Adrenal gland (tissue), 19 donors: ENCODE measurements at places on chromosomes 13 and 19.
A peak's percentile ranks its signal among the peaks of the same experiment; 100 is the strongest.

DNA sequence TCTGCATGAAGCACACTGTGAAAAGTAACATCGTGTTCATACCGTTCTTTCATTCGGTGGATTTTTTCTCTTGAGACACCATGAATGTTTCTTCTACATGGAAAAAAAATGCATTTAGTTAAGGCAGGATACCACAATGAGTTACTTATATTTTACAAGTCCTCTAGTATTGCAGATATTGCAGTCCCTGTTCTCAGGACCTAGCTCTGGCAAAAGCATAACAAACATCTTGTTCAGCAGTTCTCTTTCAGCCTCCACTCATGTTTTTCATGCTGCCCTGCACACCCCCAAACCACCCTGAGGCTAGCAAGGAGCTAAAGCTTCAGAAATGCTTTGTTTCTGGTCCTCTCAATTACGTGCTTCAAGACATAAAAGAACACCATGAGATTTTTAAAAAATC, 24.8 kb downstream of the N4BP2L1 start:
- no peak for DNase-seq

DNA sequence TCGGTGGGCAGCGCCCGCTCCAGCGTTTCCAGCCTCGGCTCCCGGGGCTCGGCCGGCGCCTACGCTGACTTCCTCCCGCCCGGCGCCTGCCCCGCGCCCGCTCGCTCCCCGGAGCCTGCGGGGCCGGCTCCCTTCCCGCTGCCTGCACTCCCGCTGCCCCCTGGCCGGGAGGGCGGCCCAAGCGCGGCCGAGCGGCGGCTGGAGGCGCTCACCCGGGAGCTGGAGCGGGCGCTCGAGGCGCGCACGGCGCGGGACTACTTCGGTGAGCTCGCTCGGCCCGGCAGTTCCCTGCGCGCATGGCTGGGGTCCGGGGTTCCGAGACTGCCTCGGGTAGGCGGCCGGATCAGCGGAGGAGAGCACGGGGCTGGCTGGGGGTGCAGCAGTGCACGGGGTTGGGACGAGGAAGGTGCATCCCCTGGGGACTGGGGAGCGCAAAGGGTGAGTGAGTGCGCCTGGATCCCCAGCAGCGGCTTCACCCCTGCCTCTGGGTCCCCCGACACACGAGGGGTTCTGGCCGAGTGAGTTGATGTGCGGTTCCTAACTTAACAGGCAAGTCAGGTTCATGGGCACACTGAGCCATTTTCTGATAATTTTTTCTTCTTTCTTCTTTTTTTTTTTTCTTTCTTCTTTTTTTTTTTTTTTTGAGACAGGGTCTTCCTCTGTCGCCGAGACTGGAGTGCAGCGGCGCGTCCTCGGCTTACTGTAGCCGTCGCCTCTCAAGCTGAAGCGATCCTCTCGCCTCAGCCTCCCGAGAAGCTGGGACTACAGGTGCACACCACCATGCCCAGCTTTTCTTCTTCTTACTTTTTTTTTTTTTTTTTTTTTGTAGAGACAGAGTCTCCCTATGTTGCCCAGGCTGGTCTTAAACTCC, 1.1 kb downstream of the WTIP start:
- DNase-seq, result no peak

GRCh38 chr19:7928334-7928706, 2.4 kb upstream of the CTXN1 start:
- peak; percentile 70 for DNase-seq

DNA sequence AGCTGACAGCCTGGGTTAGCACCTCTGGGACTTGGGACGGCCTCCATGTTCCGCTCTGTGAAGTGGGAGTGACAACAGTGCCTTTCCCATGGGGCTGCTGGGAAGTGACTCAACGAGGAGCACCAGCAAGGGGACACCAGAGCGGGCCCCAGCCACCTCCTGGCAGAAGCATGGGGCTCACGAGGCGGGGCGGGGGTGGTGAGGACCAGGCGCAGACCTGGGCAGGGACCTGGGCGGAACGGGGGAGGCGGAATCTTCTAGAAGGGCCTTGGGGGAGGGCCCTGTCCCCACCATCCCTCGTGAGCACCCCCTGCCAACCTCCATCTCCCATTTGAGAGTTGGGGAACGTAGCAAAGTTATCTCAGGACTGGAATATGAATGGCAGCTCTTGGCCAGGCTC, 37.9 kb downstream of the KDM4B start:
- no peak for DNase-seq

- DNase-seq, result peak; percentile 14
These were observed 21.5 kb downstream of the EPN1 start for GRCh38 chr19:55696301-55697068.

DNA sequence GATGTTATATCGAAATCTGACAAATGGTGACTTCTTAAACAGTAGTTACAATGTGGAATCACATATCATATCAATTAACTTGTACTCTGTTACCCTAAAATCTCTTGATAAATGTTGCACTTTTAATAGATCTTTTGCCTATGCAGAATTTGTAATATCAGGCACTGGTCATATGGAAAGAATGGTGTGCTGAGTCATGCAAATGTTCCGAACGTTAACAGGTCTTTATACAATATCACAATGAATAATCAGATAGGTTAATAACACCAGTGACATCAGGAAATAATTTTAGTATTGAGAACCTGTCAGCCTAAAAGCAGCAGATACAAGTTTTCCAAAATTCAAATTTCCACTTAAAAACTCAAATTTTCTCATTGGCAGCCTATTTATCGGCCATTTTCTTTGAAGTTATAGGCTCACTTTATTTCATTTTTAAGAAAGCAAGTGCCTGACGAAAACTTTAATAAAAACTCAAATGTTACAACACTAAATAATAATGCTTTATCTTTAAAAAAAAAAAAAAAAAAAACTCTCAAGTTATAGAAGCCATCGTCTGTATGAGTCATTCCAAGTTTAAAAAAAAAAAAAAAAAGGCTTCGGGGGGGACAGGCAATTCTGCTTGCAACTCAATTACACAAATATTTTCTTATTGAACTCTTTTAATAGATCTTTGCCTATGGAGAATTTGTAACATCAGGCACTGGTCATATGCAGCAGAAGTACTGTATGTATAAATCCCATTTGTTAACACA, 180.9 kb downstream of the DIAPH3 start:
- no peak for DNase-seq

GRCh38 chr13:28493740-28494503, 1.0 kb downstream of the FLT1 start:
- DNase-seq, result no peak

DNA sequence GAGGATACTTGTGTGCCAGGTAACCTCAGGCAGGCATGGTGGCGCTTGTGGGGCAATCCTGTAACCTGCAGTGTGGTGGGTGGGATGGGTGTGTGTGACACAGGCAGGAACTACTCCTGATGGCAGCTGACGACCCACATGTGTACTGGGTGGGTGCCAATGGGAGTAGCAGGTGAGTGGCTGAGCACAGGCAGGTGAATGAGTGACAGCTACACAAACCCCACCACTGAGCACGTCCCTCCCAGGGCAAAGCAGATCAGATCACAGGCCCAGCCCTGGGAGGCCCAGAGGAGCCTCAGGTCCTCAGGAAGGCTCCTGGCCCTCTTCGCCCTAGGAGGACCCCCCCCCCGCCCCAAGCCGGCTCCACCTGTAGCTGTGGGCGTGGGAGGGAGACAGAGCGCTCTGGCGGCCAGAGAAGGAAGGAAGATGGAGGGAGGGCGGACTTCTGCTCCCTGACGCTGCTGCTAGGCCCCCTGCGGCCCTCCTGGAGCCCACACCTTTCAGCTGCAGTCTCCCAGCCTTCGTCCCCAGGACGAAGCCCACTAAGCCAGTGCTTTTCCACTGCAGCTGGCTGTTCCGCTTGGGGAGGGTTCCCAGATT, 1.3 kb upstream of the ZNF181 start:
- DNase-seq, result no peak

- DNase-seq, result no peak
These were observed 12.2 kb upstream of the POP4 start for GRCh38 chr19:29593869-29594268.

- DNase-seq, result no peak
These were observed 120.7 kb upstream of the SOX1 start for GRCh38 chr13:111946214-111946613.

DNA sequence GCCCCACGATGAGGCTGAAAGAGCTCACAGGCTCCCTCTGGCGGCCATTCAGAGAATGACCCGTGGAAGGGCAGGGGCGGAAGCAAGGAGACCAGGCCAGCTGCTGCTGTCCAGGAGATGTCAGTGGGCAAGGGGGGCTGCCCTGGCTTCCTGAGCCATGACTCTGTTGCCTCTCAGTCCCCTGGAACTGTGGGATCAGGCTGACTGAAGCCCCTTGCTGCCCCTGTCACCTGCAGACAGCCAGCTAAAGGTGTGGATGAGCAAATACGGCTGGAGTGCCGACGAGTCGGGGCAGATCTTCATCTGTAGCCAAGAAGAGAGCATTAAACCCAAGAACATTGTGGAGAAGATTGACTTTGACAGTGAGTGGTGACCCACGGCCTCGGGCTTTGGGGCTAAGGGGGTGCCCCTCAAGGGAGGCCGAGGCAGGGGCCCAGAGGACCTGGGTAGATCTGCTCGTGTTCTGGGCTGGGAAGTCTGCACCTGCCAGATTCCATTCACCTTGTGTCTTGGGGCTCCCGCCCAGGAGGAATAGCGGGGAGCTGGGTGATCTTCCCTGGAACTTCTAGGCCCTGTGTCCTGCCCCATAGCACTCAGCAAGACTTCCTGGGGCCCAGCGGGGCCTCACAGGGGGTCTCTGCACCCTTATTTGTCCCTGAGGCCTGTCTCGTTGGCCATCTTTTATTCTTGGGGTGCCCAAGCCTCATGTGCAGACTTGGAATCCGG, 12.5 kb upstream of the ACTN4 start:
- peak; percentile 57 for DNase-seq

DNA sequence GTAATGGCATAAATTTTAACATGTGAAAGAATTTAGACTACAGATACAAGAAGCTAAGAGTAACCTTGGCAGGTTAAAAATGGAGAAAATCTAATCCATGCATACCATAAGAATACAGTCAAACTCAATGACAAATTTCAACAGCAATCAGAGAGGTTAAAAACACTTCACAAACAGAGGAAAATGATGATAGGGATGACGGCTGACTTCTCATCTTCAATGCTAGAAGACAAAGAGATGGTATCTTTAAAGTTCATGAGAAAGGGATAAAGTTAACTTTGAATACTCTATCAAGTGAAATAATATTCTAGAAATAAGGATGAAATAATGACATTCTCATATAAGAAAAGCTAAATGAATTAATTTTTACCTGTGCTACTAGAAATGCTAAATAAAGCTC, 1130.2 kb upstream of the MIR17HG start:
- no peak for DNase-seq

- DNase-seq, result no peak
These were observed 34.0 kb downstream of the MTRF1 start for GRCh38 chr13:41229356-41229755.

DNA sequence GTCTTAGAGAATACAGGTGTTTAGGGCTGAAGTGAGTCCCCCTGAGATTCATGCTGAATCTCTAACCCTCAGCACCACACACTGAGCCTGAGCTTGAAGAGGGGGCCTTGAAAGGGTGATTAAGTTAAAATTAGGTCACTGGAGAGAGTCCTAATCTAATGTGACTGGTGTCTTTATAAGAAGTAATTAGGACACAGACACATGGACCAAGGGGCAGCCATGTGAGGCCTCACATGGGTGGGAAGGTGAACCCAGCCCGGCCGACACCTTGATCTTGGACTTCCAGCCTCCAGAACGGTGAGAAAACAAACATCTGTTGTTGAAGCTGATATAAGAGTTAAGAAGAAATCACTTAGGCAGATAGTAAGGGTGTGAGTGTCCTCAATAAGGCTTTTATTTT, 7.1 kb upstream of the RAB20 start:
- DNase-seq, result no peak

- no peak for DNase-seq
These were observed 13.1 kb downstream of the AP2A1 start for GRCh38 chr19:49779731-49780555.

DNA sequence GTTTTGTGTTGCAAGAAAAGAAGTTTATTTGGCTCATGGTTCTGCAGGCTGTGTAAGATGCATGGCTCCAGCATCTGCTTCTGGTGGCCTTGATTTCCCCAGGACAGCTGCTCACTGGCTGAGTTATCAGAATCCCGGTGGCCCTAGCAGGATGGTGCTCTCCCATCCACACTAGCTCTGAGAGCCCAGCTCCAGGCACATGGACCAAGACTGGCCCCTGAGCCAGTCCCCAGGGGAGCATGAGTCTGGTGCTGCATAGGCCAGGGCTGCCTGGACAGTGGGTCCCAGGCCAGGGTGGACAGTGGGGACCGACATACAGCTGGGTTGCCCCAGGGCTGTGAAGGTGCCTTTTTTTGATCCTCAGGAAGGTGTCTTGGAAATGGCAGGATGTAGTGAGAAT, 10.4 kb downstream of the ADGRE2 start:
- DNase-seq, result peak; percentile 15

GRCh38 chr13:98681049-98681448, 71.4 kb downstream of the SLC15A1 start:
- no peak for DNase-seq

GRCh38 chr19:28487999-28488398, 725.0 kb downstream of the UQCRFS1 start:
- no peak for DNase-seq

DNA sequence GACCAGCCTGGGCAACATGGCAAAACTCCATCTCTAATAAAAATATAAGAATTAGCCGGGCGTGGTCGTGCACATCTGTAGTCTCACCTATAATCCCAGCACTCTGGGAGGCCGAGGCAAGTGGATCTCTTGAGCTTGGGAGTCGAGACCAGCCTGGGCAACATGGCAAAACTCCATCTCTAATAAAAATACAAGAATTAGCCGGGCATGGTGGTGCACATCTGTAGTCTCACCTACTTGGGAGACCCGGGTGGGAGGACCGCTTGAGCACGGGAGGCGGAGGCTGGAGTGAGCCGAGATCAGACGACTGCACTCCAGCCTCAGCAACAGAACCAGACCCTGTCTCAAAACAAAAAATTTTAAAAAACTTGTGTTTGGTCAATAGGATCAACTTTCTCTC, 7.7 kb downstream of the SLC25A30 start:
- DNase-seq, result no peak

DNA sequence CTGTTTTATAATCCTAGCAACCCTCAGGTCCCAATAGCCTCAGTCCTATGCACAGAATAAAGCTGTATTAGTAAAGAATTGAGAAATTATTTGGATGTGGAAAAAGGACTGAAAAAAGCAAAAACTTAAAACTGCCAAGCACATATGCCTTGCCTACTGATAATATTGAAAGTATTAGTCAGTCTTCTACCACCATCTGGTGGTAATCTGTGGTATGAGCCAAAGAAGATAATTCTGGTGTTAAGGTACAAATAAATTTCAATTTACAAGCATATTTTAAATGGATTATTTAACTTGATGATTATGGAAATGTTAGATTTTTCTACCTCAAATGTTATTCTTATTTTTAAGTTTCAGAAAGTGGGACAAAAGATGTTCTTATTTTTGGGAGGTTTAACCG, 460.3 kb upstream of the KLHL1 start:
- DNase-seq, result no peak
